ENCODE measurements at places on chromosomes 16 and 17.
A peak's percentile ranks its signal among the peaks of the same experiment; 100 is the strongest.

- no peak for DNase-seq
Observed at GRCh38 chr17:57317079-57317478, 60.8 kb downstream of the MSI2 start.

- DNase-seq, result no peak
Observed at GRCh38 chr17:53462393-53462811, 360.3 kb upstream of the KIF2B start.

- no peak for DNase-seq
Observed at GRCh38 chr17:46141645-46142044, 51.6 kb downstream of the KANSL1 start.

GRCh38 chr17:40450175-40450574 is 6.9 kb downstream of the IGFBP4 start:
- DNase-seq, result peak; percentile 51

DNA sequence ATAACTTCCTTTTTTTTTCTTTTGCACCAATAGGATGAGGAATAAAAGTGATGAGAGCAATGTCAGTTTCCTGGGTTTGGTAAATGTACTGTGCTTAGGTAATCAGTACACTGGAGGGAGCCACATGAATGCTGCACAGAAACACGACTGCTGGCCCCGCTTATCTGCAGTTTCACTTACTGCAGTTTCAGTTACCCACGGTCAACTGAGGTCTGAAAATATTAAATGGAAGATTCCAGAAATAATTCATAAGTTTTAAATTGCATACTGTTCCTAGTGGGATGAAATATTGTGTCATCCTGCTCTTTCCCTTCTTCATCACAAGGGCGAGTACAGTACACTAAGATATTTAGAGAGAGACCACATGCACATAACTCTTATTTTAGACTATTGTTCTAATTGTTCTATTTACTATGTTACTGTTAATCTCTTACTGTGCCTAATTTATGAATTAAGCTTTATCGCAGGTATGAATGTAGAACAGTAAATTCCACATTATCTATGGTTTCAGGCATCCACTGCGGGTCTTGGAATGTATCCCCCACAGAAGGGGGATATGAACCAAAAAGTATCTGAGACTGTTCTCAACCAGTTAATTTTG is 6.4 kb upstream of the LGALS3BP start:
- DNase-seq, result peak; percentile 22

- DNase-seq, result no peak
Observed at GRCh38 chr17:27368980-27369379, 75.1 kb downstream of the WSB1 start.

- no peak for DNase-seq
Observed at GRCh38 chr17:16472539-16472938, 19.5 kb downstream of the LRRC75A start.

DNA sequence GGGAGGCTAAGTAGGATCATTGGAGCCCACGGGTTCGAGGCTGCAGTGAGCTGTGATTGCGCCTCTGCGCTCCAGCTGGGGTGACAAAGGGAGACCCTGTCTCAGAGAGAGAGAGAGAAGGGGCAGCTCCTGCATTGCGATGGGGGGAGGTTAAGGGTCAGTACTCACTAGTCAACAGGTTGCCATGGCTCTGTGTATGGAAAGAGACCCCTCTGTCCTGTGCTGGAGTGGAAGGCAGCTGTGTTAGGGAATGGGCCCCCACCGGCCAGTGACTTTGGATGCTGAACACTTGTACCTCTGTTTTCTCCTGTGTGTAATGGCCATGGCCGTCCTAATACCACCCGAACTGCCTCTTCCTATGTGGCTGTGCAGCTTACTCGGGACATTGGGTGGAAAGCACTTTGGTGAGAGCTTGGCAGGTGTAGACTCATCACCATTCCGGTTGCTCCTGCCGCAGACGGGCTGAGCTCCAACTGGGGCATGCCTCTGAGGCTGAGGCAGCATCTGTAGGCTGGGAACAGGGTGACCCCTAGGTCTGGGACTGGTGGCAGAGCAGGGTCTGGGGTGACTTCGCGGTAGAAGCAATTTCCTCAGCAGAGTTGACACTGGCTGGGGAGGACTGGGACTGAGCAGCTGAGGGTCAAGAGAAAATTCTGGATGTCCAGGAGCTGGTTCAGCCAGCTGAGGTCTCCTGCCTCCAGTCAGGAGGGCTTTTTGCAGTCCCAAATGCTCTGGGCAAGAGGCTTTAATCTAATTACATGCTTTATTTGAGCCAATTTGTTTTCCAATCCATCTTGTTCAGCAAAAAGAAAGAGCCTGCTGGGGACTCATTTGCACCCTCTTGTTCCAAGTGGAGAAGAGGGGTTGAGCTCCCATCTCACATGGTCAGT is 184.5 kb downstream of the NTN1 start:
- no peak for DNase-seq

- no peak for DNase-seq
Observed at GRCh38 chr16:14015033-14015432, 56.1 kb upstream of the MRTFB start.

- no peak for DNase-seq
Observed at GRCh38 chr17:63477480-63478440, 899 bp downstream of the ACE start.

DNA sequence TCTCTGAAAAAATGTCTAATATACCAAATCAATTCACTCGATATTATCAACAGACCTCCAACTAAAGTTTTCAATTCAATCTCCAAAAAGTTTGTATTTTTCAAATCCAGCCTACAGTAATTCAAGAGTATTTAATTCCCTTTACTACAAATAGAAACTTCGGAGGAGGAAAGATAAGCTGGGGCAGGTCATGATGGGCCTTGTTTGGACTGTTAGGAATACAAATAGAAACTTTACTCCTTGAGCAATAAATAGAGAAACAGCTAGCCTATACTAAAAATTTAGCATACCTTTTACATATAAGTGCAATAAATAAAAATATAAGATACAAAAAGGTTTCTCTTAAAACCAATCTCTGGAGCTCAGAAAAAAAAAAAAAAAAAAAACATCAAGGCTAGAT is 98.2 kb downstream of the NCOR1 start:
- DNase-seq, result no peak

DNA sequence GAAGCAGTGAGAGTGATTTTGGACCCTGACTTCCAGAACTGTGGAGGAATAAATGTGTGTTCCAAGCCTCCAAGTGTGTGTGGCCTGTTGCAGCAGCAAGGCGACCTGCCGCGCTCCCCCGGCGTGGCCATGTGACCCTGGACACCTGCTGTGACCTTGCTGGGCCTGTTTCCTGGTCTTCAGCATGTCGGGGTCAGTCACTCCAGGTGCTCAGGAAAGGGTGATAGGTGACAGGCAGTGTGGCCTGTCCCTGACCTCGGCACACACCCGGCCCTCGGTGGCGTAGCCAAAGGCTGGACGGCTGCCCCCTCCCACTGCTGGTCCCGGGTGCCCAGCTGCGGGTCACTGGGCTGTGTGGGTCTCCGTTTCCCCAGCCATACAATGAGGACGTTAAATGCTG is 31.8 kb upstream of the ZNF469 start:
- no peak for DNase-seq

- peak; percentile 63 for DNase-seq
Observed at GRCh38 chr17:59521465-59522126, 43.8 kb upstream of the DHX40 start.

DNA sequence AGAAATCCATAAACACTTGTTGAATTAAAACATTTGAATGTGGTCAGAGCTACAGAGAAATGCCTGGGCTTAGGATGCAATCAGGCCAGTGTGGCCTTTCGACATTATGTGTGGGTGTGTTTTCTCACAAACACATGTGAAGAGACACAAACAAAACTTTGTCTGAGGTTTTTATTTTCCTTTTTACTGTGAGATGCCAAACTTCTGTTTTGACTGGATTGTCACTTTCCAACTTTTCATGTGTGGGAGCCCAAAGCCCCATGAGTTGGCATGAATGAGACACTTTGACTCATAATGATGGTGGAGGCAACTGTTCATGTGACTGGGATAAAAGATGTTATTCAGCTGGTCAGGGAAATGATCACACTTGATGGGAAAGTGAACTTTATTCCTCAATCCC is 71.9 kb upstream of the GAS7 start:
- no peak for DNase-seq

- no peak for DNase-seq
Observed at GRCh38 chr17:68509141-68510057, 2.8 kb upstream of the PRKAR1A start.

DNA sequence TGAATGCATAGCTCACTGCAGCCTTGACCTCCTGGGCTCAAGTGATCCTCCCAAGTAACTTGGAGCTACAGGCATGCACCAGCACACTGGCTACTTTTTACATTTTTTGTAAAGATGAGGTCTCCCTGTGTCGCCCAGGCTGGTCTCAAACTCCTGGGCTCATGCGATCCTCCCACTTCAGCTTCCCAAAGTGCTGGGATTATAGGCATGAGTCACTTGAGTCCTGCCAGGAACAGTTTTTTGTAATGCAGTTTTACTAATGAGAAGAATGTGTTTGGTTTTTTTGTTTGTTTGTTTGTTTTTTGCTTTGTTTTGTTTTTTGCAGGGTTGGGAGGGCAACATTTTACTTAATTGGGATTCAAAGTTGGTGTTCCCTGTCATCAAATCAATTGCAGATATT is 22.2 kb downstream of the SOST start:
- DNase-seq, result no peak

- no peak for DNase-seq
Observed at GRCh38 chr16:2090777-2091546, 43.2 kb downstream of the TSC2 start.

GRCh38 chr17:13265311-13265710 is 247.5 kb upstream of the ELAC2 start:
- DNase-seq, result no peak

DNA sequence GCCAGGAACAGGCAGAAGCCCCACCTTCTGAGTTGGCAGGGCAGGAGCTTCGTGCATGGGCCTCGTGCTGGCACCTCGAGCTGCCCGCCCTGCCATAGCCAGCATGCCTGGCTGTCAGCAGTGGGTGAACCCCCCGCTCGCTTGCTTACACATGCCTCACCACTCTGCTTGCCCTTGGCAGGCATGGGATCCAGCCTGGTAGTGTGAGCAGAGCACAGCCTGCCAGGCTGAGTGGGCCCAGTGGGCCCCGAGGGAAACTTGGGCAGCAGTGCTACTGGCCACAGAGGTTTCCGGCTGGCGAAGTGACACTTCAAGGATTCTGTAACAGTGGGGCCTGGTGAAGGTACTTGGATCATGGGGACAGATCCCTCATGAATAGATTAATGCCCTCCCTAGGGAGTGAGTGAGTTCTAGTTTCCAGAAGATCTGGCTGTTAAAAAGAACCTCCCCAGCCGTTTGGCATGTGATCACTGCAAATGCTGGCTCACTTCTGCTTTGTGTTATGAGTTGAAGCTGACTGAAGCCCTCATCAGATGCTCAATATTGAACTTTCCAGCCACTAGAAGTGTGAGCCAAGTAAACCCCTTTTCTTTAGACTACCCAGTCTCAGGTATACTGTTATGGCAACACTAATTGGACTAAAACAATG is 114.7 kb downstream of the BCAS3 start:
- DNase-seq, result no peak

DNA sequence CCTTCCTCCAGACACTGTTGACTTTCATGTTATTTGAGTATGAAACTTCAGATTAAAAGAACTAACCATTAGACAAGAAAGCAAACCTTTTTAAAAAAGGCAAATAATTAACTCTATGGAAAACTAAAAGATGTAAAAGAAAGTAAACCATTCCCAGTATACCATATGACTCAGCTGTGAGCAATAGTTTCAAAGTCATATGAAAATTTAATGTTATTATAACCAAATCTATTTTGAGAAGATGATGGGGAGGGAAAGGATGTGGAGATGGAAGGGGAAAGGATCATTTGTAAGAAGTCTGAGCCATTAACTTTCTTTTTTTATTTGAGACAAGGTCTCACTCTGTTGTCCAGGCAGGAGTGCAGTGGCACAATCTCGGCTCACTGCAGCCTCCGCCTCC is 131.8 kb downstream of the IRX5 start:
- DNase-seq, result no peak

DNA sequence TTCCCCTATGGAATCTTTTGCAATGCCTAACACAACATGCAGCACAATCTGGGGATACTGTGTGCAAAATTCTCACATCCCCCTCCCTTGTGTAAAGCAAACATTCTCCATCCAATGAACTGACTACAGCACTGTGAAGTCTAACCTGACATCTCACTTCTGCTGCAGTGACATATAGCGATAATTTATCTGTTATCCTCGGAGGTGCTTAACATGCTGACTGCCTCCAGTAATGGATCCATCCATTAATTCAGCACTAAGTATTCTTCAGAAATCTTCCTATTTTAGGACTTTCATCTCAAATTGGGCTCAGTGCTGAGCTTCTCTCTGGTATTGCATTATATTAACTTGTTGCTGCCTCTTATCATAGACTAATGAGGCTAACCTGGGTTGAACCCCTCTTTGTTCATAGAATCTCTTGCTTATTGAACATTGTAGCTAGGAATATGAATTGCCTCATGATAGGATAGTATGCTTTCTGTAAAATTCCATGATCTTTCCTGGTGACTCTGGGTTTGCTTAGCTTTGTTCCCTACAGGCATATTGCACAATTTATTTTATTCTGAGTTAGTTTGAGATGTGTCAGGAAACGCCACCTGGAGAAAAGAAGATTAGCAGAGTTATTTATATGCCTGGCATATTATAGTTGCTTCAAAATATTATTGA is 187.9 kb downstream of the CNTNAP4 start:
- no peak for DNase-seq

GRCh38 chr17:60153606-60154390 is 4.0 kb downstream of the CA4 start:
- no peak for DNase-seq

DNA sequence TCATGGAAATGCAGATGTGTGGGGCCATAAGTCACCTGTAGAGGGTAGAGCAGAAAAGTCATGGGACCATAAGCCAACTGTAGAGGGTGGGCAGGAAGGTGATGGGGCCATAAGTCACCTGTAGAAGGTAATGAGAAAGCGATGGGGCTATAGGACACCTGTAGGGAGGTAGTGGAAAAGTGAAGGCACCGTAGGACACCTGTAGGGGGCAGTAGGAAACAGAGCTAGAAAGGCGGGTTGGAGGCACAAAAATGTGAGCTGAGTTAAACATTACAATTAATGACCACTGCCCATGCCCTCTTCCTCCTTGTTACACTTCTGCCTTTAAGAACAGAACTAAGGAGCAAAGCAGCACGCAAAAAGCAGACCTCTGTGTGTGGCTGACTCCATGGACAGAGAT is 150.1 kb downstream of the SHISA6 start:
- no peak for DNase-seq

GRCh38 chr17:39171933-39172332 is 6.0 kb upstream of the ARL5C start:
- no peak for DNase-seq

Data from hematopoietic multipotent progenitor cell treated with erythropoietin and hydrocortisone succinate and interleukin-3 and kit ligand, for 15 days (in vitro differentiated cells).